Activated CD4-positive, alpha-beta T cell treated with anti-CD3 and anti-CD28 coated beads, Interleukin-2, amount 50 U/mL, for 48 hours (primary cell): ENCODE measurements at places on chromosomes 6 and 20.

DNA sequence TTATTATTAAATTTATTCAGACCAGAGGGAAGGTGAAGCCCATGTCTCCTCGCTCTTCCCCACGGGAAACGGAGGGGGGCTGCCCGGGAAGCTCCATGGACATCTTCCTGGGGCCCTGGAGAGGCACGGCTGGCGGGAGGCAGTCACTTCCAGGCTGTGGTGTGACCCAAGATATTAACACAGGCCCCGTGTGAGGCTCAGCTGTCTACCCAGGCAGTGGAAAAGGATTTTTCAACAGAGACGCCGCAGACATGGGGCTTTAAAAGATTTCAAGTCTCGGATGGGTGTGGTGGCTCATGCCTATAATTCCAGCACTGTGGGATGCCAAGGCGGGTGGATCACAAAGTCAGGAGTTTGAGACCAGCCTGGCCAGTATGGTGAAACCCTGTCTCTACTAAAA, 117.9 kb downstream of the ERMARD start:
- DNase-seq, result no peak

- no peak for DNase-seq
Measured at GRCh38 chr6:144395826-144396225, 110.7 kb downstream of the UTRN start.

DNA sequence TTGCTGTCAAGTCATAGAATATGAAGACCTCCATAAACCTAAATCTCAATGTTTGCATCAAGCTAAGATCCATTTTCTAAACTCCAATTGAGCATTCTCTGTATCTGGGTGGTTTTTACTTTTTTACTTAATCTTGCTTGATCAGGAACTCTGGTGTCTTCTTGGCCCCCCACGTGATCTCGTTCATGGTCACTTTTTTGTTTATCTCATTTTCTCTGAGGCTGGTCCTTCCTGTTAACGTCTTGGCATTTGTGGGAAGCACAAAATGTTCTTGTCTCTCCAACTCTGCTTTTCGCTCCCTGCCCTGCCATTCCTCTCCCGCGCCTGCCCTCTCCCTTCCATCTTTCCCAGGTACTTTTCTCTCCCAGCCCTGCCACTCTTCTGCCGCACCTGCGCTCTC, 14.0 kb upstream of the MAPRE1 start:
- no peak for DNase-seq

DNA sequence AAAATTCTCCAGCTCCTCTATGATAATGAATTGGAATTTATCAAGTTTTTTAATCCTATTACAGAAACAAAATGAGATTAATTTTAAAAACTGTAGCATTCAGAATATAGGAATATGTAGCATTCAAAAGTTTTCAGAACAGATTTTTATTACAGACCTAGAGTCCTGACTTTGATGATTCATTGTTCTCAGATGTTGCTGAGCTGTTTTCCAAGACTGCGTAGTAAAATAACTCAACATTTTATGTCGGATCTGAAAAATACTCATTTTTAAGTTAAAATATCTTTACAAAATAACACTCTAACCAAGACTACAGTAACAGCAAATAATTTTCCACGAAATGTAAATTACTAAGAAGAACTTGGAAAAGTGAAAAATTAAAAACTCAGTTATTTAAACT, 67.1 kb downstream of the SYCP2 start:
- no peak for DNase-seq
